Activated naive CD4-positive, alpha-beta T cell treated with Interleukin-2 at 50 U/mL for 16 hours (primary cell): ENCODE measurements at places on chromosomes 5 and 9.
A peak's percentile ranks its signal among the peaks of the same experiment; 100 is the strongest.

DNA sequence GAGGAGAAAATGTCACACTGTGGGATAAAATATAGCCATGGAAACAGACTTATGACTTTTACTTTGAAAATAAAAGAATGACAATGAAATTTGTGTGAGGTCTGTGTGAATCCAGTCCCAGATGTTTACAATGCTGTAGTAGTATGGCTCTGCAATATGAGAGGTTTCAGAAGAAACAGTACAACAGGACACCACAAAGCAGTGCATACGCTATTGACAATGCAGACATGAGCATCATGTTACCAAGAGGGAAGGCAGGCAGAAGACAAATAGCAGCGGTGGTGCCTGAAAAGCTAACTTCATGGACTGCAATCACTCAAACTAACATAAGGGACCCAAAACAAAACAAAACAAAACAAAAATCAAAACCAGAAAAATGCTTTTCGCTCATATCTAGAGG, 1.8 kb downstream of the FGF10 start:
- no peak for DNase-seq

- no peak for DNase-seq
Measured at GRCh38 chr5:148333262-148333849, 2.0 kb upstream of the SPINK9 start.

- no peak for DNase-seq
Measured at GRCh38 chr5:135264451-135265440, 134.3 kb downstream of the MACROH2A1 start.

DNA sequence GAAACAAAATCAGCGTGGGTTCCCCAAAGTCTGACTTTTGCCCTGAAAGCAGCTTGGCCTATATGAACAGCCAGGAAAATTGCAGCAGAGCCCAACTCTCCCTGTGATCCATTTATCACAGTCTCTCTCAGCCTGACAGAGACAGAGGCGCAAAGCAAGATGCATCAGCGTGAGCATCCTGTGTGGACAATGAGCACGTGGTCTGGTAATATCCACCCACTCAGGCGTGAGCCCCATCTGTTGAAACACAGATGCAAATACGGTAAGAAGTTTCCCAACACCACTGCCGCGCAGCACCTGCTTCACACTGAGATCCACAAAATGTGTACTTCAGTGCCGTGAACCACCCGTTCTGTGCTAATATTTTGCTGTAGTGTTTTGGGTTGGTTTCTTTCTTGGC, 114.6 kb downstream of the MRPL36 start:
- DNase-seq: no peak

DNA sequence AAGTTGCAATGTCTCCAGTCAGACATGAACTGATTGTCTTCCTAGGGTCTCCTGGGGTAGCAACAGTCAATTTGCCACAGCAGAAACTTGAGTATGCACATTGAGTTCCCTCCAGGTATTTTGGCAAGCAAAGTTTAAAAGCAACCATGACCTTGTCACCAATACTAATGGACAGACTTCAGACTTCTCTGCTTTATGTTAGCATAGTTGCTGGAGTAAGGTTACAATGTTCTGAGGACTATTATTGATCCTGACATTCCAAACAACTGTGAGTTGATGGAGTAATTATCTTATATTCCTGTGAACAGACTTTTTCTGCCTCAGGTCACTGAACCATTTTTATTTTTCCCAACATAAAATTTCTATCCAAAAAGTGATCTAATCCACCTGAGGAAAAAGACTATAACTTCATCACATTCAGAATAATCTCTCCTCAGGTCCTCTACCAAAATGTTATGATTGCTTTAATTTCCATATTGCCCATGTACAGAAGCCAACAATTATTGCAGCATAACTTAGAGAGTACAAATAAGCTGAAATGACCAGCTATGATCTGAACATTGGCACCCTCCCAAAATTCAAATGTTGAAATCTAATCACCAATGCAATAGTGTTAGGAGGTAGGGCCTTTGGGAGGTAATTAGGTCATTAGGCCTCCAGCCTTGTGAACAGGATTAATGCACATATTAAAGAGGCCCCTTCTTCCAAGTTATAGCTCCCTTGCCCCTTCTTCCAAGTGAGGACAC, 228.3 kb downstream of the PDE4D start:
- no peak for DNase-seq

- no peak for DNase-seq
Measured at GRCh38 chr5:147479444-147479843, 30.4 kb downstream of the DPYSL3 start.

DNA sequence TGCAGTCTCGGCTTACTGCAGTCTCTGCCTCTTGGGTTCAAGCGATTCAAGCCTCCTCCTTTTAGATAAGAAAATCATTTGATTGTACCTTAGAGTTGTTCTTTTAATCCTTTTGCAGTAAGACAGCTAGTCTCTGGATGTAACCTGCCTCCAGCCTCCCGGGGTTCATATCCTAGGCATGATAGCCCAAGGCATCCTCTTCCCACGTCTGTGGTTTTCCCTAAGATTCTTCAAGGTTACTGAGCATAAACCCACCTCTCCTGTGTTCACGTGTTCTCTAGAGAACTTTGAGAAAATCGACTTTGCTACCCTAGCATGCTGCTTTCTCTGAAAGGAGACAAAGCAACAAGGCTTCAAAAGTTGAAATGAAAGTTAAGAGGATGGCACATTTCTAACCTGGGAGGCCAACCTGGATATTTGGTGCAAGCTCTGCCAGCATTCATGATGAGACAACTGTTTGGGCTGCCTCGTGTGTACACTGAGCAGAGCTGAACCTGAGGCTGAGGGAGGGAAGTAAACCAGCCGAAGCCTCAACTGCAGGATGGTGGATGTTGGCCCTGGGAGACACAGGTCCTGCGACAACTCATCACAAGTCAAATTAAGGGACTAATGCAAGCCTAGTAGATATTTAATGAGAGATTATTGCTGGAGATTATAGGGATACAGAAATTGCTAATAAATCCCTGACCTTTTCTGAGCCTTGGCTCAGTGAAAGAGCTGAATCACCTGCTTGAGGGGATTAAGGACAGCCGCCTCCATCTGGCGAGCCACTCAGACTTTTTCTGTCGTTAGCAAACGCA, 261.8 kb downstream of the ARHGAP26 start:
- DNase-seq: no peak

- no peak for DNase-seq
Measured at GRCh38 chr9:91376239-91376638, 14.5 kb upstream of the AUH start.

- no peak for DNase-seq
Measured at GRCh38 chr5:100794844-100795243, 108.2 kb downstream of the ST8SIA4 start.

GRCh38 chr9:133121198-133121914, at the start of gene RALGDS:
RALGDS (minus strand) TSS chr9:133121240; CDS start chr9:133121154, 86 bp downstream.
- DNase-seq: peak; percentile 88

GRCh38 chr9:4292781-4293180, 7.1 kb downstream of the GLIS3 start:
- no peak for DNase-seq

GRCh38 chr5:108148715-108149139, 233.2 kb downstream of the FBXL17 start:
- no peak for DNase-seq

DNA sequence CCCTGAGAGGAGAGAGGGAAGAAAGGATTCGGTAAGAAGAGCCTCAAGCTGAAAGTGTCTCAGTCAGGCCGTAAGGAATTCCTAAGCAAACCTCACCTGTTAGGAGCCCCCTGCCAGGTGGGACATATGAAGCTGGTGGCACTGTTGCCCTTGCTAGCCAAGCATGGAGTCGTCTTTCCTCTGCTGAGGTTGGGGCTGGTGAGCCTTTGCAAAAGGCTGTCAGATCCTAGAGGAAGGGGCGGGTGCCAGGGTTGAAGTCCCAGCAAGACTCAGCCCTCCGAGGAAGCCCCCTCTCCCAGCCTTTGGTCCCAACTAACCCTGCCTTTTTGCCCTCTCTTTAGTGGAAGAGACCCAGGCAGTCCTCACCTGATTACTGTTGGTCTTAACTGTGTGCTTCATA, 5.5 kb upstream of the SMIM32 start:
- DNase-seq: no peak

- no peak for DNase-seq
Measured at GRCh38 chr5:35788724-35789123, 68.0 kb upstream of the IL7R start.

DNA sequence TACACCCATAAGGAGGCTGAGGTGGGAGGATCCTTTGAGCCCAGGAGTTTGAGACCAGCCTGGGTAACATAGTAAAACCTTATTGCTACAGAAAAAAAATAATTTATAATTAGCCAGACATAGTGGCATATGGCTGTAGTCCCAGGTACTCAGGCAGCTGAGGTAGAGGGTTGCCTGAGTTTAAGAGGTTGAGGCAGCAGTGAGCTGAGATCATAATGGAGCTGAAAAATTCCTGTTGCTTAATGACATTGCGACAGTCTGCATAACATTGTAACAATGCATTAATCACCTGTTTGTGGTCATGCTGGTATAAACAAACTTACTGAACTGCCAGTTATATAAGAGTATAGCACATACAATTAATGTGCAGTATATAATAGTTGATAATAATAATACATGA, 214.2 kb downstream of the TRIM32 start:
- DNase-seq: no peak

DNA sequence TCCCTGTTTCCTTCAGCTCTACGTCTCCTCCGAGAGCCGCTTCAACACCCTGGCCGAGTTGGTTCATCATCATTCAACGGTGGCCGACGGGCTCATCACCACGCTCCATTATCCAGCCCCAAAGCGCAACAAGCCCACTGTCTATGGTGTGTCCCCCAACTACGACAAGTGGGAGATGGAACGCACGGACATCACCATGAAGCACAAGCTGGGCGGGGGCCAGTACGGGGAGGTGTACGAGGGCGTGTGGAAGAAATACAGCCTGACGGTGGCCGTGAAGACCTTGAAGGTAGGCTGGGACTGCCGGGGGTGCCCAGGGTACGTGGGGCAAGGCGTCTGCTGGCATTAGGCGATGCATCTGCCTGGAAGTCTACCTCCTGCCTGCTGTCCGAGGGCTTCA, 27.7 kb downstream of the ABL1 start:
- no peak for DNase-seq

GRCh38 chr5:28216939-28217360, 1178.6 kb upstream of the CDH9 start:
- DNase-seq: no peak

DNA sequence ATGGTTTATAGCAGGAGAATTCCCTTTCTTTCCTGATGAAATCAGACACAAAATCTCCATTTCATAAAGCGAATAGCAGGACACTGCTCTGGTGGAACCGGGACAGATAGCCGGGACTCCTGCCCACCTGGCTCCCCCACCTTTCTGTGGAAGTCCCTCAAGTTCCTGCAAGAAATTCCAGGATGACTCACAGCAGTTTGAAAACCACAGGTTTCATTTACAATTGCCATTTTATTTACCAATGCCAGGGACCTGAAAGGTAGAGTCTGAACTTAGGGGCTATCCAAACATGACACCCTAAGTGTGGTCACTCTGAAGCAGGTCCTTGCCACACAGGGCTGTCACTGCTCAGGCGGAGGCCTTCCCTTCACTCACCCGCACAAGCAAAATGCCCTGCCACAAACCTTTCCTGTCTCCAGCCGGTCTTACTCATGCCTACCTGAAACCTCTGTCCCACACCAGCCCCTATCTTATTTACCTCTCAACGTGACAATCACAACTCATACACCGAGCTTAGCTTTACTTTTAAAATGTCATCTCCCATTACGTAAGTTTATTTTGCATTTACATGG, 63.3 kb upstream of the TAF1L start:
- DNase-seq: no peak

GRCh38 chr9:974996-975739, 1.3 kb upstream of the DMRT3 start:
- no peak for DNase-seq

GRCh38 chr5:178440181-178440580, 150.0 kb downstream of the COL23A1 start:
- DNase-seq: no peak

DNA sequence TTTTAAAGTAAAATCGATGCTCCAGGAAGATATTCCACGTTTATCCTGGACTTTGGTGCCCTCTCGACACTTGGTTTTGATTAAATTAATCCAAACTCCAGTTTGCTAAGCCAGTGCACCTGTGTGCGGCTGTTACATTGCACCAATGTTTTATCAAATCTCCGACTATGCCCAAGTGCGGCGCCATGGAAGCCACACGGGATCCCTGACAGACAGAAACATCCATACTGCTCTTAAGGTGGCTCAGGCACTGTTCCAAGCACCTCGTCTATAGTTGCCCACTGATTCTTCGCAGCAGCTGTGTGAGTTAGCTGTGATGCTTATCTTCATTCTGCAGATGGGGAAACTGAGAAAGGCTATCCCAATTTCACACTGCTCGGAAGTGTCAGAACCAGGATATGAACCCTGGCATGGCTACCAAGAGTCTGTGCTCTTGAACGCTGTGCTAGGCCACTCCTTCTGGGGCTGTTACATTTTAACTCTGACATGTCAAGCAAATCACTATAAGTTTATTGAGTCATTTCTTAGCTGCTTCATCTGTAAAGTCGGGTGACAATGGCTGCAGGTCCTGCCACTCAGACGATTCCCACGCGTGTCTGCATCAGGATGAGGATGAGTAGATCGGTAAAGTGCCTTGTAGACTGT, 113.0 kb downstream of the ADAMTS2 start:
- DNase-seq: no peak

GRCh38 chr5:56148453-56148971, 84.6 kb downstream of the ANKRD55 start:
- peak; percentile 16 for DNase-seq

DNA sequence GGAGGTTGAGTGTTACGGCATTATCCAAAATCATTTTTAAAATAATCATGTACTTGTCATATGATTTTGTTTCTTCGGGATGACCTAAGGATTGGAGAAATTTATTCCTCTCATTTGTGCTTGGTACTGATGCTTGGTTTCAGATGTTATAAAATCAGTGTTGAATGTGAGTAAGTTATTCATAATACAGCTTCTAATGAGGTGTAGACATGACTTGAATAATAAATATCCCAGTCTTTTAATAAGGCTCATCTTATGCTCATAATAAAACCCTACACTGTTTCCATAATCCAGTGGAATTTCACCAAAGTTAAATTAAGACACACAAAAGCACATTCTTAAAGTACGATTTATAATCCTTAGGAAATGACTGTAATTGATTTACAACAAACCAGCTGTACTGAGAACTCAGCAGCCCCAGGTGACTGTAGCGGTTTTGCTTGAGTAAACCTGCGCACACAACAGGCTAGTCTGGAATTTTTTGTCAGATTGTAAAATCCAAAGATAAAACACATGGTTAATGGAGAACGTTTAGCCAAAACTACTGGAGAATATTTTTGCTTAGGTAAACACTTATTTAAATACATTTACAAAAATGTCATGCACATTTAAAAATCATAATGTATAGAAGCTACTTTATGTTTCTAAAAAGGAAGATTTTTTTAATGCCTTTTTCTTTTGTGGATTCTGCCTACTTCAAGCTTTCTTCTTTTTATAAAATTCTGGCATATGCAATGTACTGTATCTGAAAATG, 609.8 kb upstream of the GRAMD2B start:
- no peak for DNase-seq
